ENCODE measurements at places on chromosomes 7 and 10.
A peak's percentile ranks its signal among the peaks of the same experiment; 100 is the strongest.

- DNase-seq = no peak
Observed at GRCh38 chr7:143909863-143910262, 7.9 kb upstream of the TCAF1 start.

GRCh38 chr10:124349231-124349995 lies 69.3 kb downstream of the OAT start:
- DNase-seq = no peak

DNA sequence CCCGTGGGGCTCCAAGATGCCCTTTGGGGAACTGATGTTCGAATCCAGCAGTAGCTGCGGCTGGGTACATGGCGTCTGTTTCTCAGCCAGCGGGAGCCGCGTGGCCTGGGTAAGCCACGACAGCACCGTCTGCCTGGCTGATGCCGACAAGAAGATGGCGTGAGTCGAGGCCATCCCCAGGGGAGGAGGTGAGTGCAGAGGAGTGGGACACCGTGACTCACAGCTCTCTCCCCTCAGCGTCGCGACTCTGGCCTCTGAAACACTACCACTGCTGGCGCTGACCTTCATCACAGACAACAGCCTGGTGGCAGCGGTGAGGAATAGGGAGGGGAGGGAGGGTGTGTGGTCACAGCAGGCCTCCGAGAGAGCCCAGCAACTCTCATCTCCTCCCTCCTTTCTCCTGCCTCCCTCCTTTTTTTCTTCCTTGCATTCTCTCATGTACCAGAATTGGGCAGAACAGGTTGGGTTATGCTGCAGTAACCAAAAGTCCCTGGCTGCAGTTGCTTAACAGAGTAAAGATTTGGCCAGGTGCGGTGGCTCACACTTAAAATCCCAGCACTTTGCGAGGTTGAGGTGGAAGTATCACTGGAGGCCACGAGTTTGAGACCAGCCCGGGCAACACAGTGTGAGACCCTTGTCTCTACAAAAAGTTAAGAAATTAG lies 16.5 kb downstream of the ARPC1B start:
- DNase-seq = no peak

GRCh38 chr7:4198301-4198700 lies 483.8 kb upstream of the FOXK1 start:
- no peak for DNase-seq

- no peak for DNase-seq
Observed at GRCh38 chr10:122746408-122746807, 46.8 kb upstream of the C10orf120 start.

DNA sequence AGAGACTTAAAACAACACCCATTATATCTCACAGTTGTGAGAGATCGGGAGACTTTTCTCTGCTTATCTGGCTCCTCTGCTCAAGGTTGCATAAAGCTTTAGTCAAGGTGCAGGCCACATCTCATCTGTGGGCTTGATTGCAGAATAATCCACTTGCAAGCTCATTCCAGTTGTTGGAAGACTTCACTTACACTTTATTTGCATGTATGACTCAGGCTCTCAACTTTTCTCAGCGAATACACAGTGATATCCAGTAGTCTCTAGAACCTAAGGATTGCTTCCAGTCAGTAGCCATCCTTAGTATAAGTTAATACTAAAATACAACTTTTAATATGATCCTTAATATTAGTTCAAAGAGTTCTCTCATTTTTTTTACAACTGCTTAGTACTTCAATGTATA lies 435.5 kb upstream of the NRG3 start:
- DNase-seq = no peak

- no peak for DNase-seq
Observed at GRCh38 chr7:37009125-37009675, 284.9 kb upstream of the AOAH start.

- DNase-seq = peak; percentile 99
Observed at GRCh38 chr7:76069238-76069638, 21.3 kb downstream of the MDH2 start.

DNA sequence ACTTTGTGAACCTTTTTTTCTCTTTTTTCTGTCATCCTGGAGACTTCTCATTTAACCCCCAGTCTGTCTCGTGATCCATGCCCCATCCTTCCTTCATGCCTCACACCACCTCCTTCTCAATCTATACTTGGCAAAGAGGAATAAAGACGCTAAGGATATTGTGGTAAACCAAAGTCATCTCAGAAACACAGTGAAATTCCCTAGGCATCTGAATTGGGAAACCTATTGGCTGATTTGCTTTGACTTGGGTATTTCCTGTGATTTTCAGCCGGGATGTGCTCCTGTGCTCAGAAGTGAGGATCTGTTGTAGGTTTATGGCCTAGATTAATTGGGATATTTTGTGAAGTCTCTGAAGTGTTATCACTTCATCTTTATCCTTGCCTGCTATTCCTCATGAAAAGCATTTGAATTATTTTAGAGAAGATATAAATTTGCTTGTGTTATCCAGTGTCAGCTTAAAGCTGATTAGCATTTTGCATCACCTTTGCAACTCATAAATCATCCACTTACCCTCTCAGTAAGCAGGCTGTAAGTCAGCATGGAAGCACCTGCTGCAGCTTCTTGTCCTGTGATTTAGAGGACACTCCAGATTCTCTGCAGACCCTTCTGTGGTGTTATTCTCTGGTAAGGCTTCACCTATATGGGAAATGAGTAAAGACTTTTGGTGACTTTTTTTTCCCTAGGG lies 138.0 kb downstream of the AUTS2 start:
- no peak for DNase-seq

DNA sequence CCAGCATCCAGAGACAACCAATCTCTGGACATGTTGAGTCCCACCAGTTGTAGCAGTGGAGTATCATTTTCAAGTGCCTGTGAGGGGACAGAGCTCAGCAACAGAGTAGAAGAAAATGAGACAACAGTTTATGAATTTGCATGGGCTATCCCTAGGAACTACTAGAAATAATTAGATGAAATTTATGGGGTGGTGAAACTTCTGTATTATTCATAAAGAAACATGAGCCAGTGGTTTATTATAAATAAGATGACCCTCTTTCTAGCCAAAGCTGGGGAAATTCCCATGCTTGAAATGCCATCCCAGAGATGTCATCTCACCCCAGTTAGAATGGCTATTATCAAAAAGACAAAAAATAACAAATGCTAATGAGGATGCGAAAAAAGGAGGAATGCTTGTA lies 55.1 kb upstream of the ITGB8 start:
- DNase-seq = no peak

- no peak for DNase-seq
Observed at GRCh38 chr10:124644771-124645415, 99.3 kb downstream of the FAM53B start.

- DNase-seq = no peak
Observed at GRCh38 chr7:92622030-92622429, 31.8 kb upstream of the FAM133B start.

DNA sequence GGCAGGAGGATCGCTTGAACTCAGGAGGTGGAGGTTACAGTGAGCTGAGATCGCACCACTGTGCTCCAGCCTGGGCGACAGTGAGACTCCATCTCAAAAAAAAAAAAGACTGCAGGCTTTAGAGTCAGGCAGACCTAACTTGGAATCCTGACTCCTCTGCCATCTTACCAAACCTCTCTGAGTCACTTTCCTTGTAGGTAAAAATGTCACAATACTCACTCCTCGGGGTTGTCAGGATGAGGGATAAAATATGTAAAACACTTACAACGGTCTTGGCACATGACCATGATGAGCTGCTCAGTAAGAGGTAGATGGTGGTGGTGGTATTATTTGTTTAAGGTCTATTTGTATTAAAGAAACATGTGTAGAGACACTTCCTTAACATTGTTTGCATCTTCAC lies 154.1 kb upstream of the PDE1C start:
- no peak for DNase-seq

DNA sequence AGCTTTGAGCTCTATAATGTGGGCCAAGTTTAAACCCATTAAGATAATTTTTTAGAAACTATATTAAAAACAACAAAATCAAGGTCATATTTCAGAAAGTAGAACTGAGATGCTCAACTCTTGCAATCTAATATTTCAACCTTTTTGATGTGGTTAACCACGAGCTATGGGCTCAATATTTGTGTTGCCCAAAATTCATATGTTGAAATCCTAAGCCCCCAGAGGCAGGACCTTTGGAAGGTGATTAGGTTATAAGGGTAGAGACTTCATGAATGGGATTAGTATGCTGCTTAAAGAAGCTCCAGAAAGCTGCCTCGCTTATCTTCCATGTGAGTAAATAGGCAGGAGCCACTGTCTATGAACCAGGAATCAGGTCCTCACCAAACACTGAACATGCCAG lies 284.4 kb downstream of the CRPPA start:
- DNase-seq = no peak

GRCh38 chr10:14407567-14407966 lies 76.8 kb upstream of the FRMD4A start:
- no peak for DNase-seq

Data from A172 (cell line).